ENCODE measurements at places on chromosomes 1 and 21. TPM values are rescaled to one million over a fixed set of nuclear protein-coding genes. Genes with fewer than 3 reads are reported as not detected.

The LRRN2 gene
- under 0.01 TPM for total RNA-seq

The GPR153 gene
- total RNA-seq, result 5.2 TPM

The KCNJ15 gene
- total RNA-seq, result under 0.01 TPM

The VHLL gene
- total RNA-seq, result 0.32 TPM

The FNDC5 gene
- 0.43 TPM for total RNA-seq

The VANGL2 gene
- total RNA-seq, result not detected

The SLAMF9 gene
- not detected for total RNA-seq

The CD55 gene
- total RNA-seq, result 29.4 TPM

The AMY1B gene
- not detected for total RNA-seq

The CD101 gene
- total RNA-seq, result under 0.01 TPM

The LACTBL1 gene
- total RNA-seq, result not detected

The TNFSF18 gene
- total RNA-seq, result 2.9 TPM

The AMY1A gene
- total RNA-seq, result not detected

The CASZ1 gene
- under 0.01 TPM for total RNA-seq

The RNU1-4 gene
- under 0.01 TPM for total RNA-seq

The S100A3 gene
- 20.3 TPM for total RNA-seq

The SPATA17 gene
- total RNA-seq, result 0.86 TPM

All from fibroblast of villous mesenchyme (primary cell).